ENCODE measurements at places on chromosomes 2 and 18.

- no peak for DNase-seq
Observed at GRCh38 chr2:105368759-105369408, 30.0 kb downstream of the FHL2 start.

DNA sequence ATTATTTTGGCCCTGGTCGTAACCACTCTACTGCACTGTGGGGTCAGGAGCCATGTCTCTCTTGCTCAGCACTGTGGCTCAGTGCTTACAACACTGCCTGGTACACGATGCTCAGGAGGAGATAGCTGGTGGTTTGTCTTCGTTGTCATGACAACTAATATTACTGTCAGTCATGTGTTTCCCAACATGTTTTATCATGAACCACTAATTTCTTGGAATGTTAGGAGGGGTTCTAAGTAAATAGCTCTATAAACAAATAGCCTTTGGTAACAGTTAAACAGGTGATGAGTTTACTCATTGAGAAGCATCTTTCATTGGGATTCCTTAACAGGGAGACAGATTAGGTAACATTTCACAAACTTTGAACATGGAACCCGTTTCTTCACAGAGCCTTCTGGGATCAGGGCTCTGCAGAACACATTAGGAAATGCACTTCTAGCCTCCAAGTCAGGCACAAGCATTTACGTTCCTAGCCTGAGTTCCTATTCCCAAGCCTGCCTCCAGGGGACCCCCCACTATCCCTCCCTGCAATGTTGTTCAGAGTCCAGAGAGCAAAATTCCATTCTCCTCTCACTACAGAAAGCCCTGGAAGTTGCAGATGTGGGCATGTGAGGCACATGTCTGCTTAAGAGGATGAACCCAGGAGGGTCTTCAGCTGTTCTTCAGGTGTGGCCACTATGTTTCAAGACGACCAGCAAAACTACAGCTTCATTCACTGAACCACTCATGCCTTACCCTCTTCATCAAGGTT is 6.4 kb upstream of the RBM44 start:
- DNase-seq = no peak

- DNase-seq = peak; percentile 22
Observed at GRCh38 chr2:186862869-186863709, 14.1 kb upstream of the ZSWIM2 start.

DNA sequence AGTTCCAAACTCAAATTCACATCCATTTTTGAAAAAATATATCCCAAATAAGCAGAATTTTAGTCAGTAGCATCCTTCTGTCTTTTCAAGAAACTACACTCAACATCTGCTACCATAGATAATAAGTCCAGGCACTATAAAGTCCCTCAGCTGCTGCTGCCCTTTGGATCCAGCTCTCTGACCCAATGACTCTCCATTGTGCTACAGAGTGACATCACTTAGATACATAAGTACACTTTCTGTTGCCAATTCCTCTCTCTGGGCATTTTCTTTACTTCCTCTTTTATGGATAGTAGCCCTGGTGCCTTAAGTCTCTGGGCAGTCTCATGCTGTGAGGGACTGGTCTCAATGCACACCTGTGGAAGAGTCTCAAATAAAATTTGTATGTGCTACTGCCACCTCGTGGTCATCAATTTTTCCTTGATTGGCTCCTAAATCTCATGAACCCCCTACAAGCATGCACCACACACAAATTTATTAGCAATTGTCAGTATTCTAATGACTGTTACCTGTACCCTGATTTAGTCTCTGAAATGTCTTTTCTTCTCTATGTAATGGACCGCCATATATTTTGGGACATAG is 219.2 kb downstream of the LRP1B start:
- DNase-seq = no peak

- no peak for DNase-seq
Observed at GRCh38 chr2:146392631-146393030, 1452.2 kb upstream of the ACVR2A start.

GRCh38 chr2:42944779-42945415 is 152.5 kb upstream of the HAAO start:
- peak; percentile 73 for DNase-seq

DNA sequence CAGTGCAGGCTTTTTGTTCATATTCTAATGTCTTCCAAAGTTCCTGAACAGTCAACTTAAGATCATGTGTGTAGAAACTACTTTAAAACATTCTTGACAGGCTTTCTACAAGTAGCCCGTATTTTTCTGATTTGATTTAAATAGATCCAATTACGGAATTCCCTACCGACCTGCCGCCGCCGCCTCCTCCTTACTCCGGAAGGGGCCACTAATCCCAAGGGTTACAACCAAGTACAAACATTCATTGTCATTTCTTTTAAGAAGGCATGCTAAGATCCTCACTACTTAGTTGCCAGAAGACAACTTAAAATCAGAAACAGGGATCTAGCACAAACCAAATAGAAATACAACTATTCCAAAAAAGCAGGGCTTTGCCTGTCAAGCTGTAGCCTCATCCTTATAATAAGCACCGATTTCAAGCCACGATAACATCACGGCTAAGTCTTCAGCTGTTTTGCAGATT is 784 bp downstream of the WDR33 start:
- peak; percentile 53 for DNase-seq

- DNase-seq = no peak
Observed at GRCh38 chr2:154620471-154620870, 78.0 kb upstream of the KCNJ3 start.

GRCh38 chr18:63936932-63937393 is 12.1 kb upstream of the HMSD start:
- DNase-seq = no peak

- no peak for DNase-seq
Observed at GRCh38 chr2:21279525-21279924, 155.8 kb downstream of the TDRD15 start.

DNA sequence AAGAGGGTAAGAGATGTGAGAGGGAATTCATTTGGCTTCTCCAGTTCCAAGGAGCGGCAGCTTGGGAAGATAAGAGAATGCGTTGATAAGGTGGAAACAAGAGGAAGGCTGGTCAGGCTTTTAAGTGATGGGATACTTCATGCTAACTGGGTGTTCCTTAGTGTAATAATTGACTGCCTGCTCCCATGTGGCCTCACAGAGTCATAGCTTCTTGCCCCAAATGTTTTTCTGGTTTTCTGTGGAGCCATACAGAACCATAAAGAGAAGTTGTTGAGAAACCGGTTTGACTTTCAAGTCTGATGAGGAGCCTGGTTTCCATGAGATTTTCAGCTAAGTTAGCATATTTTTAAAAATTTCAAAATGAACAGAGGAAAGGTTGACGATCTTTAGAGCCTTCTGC is 97.5 kb upstream of the ZFP36L2 start:
- no peak for DNase-seq

DNA sequence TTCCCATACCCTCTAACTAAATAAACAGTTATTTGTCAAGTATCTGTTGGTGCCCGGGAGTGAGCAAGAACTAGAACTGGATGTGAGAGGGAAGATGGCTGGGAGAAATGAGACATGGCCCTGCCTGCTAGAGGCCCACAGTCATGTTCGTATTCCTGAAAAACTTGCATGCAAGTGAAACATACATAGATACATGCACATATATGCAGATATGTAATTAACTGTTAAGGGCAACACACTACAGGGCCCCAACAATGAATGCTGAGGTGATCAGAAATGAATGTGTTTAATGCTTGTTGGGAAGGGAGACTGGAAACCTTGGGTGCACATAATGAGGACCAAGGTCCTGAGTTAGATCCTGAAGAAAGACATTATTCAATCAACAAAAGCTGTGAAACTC is 49.8 kb downstream of the ADD2 start:
- DNase-seq = no peak

GRCh38 chr2:210662560-210662959 is 106.2 kb downstream of the CPS1 start:
- no peak for DNase-seq

GRCh38 chr2:47569658-47570475 is 166.9 kb downstream of the MSH2 start:
- DNase-seq = no peak

DNA sequence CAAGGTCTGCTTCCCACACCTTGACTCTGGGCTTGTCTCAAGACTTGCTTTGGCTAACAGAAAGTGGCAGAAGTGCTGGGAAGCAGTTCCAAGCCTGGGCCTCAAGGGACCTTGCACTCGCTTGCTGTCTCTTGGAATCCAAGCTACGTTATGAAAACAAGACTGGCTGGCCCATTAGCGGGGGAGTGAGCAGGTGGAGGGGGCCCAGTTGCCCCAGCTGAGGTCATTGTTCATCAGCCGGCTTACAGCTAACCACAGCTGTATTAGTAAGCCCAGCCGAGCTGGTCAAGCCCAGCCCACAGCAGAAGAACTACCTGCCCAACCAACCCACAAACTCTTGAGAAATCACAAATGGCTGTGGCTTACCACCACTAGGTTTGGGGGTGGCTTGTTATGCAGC is 63.1 kb downstream of the MARCO start:
- no peak for DNase-seq

DNA sequence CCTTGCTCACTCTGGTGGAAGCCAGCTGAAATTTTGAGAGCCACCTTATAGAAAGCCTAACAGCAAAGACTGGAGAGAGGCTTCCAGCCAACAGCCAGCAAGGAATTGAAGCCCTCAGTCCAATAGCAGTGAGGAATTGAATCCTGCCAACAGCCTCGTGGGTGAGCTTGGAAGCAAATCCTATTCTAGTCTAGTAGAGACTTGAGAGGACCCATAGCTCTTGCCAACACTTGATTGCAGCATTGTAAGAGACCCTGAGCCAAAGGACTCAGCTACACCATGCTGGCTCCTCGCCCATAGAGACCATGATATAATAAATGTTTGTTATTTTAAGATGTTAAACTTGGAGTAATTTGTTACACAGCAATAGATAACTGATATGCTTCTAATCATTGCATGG is 403.0 kb upstream of the TNP1 start:
- no peak for DNase-seq

DNA sequence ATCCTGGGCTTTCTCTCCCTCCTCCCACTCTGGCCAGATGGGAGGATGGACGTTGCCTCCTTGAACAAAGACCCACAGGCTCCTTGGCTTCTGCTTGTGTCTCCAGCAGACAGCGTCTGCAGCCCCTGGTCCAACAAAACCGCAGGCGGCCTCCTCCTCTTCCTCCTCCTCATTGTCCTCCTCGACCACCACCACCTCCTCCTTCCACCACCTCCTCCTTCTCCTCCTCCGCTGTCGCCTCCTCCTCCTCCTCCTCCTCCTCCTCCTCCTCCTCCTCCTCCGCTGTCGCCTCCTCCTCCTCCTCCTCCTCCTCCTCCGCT is 45.7 kb upstream of the ALPP start:
- no peak for DNase-seq

GRCh38 chr2:94986392-94986963 is 39.0 kb upstream of the MAL start:
- peak; percentile 71 for DNase-seq

GRCh38 chr2:133802409-133803039 is 234.3 kb upstream of the NCKAP5 start:
- no peak for DNase-seq

- peak; percentile 23 for DNase-seq
Observed at GRCh38 chr18:25287106-25287505, 64.9 kb downstream of the ZNF521 start.

GRCh38 chr18:78986018-78986481 is 6.4 kb downstream of the SALL3 start:
- peak; percentile 28 for DNase-seq

- no peak for DNase-seq
Observed at GRCh38 chr2:3376821-3377220, 797 bp downstream of the EIPR1 start.

DNA sequence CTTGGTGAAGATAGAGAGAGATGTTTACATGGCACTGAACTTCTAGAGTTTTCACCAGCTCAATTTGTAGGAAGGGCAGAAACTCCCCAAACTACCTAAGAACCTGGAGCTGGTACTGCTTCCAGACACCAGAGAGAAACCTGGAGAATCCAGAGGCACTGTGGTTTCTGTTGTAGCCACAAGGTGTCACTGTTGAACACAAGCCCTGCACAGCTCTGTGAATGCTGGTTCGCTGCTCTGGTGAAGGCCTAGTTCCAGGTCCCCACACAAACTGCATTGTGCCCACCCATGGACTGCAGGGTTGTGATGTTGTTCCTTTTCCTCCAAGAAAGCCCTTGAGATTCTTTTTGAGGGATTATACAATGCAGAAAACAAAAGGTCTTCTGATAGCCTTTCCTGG is 150.5 kb upstream of the HS6ST1 start:
- no peak for DNase-seq

GRCh38 chr2:169561364-169561763 is 12.3 kb downstream of the FASTKD1 start:
- DNase-seq = no peak

- DNase-seq = no peak
Observed at GRCh38 chr2:16506366-16506765, 159.3 kb downstream of the CYRIA start.

DNA sequence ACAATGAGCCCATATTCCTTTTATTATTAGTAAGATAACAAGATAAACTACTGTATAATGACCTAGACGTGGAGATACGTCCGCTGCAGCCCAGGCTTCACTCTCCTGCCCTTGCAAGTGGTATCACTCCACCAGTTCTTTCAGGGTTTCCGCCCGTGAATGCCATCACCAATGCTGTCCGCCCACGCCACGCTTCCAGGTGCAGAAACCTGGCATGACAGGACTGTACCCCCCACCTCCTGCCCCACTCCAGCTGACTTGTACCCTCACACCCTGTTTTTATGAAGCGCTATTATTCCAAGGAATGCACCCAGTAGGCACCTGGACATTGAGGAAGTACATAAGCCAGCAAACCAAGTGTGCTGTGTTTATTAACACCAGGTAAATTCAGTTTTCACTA is 79.8 kb downstream of the MYT1L start:
- DNase-seq = no peak

DNA sequence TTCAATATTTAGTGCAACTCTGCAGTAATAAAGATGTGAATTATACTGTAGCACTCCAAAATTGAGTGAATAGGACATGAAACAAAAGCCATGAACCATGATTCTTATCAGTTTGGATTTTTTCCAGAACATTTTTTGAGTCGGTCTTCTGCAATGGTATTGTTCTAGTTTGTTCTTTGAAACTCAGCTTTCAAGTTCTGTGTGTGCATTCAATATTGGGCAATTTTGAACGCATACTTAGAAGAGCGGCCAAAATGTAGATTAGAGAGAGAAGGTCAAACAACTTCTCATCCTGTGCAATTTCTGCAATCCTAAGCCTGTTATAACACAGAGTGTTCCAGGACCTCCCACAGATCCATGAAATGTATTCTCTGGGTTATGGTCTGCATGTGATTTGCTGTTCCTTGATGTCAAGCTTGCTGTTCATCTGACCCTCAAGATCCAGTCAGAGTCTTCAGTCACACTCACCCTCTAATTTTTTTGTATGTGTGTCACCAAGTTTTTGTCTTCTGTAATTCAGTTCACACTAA is 48.3 kb downstream of the TSPYL6 start:
- no peak for DNase-seq

Data from COLO829 (cell line).